ENCODE measurements at places on chromosomes 2 and 18.

GRCh38 chr18:58787536-58788149 lies 77.0 kb upstream of the ZNF532 start:
- DNase-seq: no peak

DNA sequence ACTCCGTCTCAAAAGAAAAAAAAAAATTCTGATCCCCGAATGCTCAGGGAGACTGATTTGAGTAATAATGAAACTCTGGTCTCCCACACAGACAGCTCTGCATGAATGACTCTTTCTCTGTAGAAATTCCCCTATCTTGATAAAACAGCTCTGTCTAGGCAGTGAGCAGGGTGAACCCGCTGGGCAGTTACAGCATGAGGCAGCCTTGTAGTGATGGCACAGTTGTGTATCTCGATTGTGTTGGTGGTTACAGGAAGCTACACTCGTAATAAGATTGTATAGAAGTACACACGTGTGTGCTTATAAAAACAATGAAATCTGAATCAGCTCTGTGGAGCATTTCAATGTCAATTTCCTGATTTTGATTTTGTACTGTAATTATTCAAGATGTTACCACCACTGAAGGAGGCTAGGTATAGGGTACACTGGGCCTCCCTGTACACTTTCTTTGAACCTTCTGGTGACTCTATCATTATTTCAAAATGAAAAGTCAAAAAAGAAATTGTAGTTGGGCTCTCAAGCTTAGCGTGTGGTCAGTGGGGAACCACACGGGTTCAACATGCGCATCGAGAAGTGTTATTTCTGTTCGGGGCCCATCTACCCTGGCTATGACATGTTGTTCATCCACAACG lies 34.9 kb upstream of the ATP8B1 start:
- DNase-seq: no peak

- DNase-seq: no peak
Observed at GRCh38 chr18:44732599-44732998, 51.9 kb downstream of the SETBP1 start.

DNA sequence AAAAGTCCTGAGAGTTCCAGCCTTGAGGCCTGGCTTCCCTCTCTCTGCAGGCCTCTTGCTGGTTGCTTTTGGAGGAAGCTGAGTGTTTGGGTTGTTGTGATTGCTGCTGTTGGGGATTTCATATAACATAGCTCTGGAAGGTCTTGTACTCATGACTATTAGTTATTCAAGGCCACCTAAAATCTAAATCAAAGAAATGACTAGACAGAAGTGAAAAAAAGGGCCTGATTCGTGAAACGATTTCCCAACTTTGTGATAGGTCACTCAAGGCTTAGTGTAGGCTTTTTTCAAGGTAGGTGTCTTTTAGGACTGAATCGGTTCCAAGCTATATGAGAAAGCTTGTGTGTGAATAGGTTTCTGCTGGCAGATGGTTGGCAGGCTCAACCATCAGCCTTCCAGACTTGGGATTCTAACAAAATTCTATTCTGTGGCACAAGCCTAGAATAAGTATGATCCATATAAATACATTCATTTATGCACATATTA lies 164.4 kb downstream of the FMNL2 start:
- no peak for DNase-seq

GRCh38 chr2:53347269-53347668 lies 420.3 kb upstream of the CHAC2 start:
- no peak for DNase-seq

DNA sequence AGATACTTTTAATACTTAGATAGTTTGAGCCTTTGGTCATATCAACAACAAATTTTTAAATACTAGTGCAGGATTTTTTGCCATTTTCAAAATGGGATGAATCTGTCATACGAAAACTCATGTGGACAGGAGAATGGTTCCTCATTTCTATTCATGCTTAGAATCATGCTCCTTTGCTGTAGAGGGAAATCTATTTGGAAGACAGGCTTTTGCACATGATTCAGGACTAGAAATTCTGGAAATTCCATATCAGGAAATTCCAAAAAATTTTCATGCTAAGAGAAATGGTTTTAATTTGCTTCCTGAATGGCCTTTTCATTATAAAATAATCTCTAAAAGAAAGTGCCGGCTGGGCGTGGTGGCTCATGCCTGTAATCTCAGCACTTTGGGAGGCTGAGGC lies 39.3 kb downstream of the MOGAT1 start:
- DNase-seq: no peak

- no peak for DNase-seq
Observed at GRCh38 chr2:205708231-205708631, 25.9 kb downstream of the NRP2 start.

DNA sequence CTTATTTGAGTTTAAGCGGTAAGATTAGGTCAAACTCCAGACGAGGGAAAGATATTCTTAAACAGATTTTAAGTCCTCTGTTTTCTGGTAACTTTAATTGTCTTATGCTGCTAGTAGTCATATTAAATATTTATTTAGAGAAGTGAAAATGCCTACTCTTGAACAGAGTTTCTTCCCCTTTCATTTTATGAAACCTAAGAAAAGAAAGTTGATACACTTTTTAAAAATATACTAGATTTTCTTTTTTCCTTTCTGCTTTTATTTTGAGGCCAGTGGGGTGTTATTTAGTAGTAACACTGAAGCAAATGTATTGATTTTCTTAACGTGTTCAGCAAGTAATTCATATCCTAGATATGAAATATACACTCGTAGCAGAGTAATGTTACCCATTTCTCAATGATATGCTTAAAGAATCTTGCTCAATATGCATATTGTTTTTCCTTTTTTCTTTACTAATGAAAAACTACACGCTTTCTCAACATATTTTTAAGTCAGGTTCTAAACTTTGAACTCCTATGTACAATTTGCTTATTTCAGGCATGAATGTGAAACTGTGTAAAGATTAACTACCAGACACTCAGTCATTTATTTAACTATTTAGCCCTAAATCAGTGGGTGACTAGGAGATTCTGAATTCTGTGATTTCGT lies 691 bp downstream of the KYNU start:
- DNase-seq: no peak

DNA sequence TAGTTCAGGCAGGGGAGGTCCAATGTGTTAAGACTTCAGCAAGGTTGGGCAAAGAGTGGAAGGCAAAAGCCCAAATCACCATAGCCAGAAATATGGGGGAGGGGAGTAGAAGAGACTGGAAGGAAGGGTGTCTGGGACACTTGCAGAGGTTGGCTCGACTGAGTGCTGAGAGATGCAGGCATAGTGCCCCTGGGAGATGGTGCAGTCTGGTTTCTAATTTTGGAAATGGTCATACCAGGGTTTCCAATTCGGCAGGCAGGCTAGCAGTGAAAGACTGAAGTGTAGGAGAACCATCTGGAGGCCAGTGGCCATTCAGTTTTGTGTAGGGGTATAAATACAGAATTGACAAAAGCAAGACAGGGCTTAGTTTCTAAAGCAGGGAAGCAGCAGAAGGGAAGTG lies 6.2 kb upstream of the SPOPL start:
- DNase-seq: no peak

- no peak for DNase-seq
Observed at GRCh38 chr2:43092520-43093179, 133.8 kb downstream of the ZFP36L2 start.

DNA sequence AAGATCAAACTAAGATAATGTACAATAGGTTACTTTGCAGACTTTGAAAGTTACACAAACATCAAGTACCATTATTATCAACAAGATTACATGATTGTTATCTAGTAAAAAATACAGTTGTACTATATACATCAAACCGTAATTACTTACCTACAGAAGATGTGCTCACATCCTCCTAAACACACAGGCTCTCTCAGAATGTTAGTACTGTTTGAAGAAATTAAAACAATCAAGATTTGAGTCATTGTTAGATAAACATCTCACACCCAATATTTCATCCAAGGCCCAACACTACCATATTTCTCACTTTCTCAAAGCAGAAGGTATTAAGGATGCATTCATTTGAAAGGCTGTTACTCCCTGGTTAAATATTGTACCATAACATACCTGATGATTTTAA lies 12.6 kb downstream of the BARD1 start:
- no peak for DNase-seq

DNA sequence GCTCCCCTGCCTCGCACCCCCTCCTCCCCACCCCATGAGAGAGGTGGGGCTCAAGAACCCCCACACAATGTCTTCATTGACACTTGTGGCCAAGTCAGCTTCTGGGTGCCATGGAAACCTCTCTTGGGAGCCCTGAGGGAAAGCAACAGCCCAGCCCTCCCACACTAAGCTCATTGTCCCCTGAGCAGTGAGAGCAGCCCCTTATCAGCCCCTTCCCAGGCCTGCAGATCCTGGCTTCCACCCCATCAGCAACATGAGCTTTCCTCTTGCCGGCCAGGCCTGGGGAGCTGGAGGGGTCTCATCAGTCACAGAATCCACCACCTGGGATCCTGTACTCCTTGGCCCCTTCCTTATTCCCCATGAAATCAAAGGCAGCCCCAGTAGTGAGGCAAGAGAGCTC lies 107.8 kb upstream of the ST3GAL5 start:
- DNase-seq: no peak

- no peak for DNase-seq
Observed at GRCh38 chr2:118921646-118922045, 20.3 kb upstream of the MARCO start.

- DNase-seq: no peak
Observed at GRCh38 chr2:61138859-61139258, 23.1 kb upstream of the C2orf74 start.

GRCh38 chr2:118989481-118989880 lies 47.5 kb downstream of the MARCO start:
- DNase-seq: no peak

GRCh38 chr2:69483696-69484095 lies 46.5 kb upstream of the NFU1 start:
- no peak for DNase-seq

DNA sequence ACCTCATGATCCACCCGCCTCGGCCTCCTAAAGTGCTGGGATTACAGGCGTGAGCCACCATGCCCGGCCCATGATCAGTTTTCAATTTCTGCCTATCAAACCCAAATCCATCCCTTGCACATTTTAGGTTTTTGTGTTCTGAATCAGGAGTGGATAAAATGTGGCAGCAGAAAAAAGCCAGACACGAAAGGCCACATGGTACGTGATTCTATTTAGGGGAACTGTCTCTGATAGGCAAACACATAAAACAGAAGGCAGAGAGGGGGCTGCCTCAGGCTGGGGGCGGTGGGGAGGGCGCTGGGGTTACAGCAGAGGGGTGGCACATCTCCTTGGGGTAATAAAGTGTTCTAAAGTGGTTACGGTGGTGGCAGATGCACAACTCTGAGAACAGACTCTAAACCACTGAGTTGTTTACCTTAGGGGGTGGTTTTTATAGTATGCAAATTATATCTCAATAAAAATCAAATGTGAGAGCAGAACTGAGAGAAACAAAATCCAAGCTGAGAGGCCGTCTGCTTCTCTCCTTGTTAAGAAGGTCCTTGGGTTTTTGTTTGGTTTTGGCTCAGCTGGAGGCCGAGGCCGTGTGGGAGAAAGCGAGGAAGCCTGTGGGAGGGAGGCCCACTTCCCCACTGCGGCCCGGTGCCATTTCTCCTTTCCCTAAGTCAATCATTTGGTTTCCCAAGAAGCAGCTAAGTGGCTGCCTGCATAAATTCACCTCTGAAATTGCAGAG lies 78.0 kb downstream of the SOWAHC start:
- DNase-seq: no peak

DNA sequence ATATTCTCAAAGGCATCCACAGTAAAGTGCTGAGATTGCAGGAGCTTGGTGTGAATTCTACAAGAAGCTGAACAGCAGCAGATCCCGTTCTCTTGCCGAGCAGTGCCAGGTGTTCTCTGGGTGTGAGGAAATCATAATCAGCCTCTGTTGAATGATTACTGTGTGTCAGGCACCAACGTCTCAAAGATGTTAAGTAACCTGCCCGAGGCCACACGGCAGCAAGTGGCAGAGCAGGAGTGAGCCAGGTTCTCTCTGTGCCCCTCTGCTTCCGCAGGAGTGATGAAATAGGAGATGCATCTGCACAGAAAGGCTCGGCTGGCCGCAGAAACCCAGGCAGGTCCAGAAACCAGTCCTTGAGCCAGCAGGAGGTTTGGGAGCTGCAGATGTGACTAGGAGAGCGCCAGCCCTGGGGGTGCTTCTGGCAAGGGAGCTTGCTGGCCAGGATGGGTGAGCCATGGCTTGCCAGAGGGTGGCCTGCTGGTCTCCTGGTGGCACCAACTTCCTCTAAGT lies 68.4 kb downstream of the COPS7B start:
- no peak for DNase-seq

DNA sequence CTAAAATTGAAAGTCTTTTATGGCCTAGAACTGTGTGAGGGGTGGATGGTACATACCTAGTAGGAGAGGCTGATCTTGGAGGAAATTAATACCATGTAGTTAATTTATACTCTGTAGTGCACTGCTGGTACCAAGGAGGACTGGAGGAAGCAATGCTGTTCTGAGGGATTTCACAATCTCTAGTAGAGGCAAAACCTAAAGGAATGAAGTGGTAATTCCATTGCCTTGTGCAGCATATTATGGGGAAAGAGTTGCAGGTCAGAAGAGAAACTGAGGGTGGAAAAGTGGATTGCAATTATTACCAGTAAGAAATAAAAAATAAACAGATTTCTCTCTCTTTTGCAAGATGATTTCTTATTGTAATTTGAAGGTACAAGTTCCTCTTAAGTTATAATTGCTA lies 2.2 kb downstream of the ABI2 start:
- DNase-seq: no peak

- no peak for DNase-seq
Observed at GRCh38 chr18:37712776-37713175, 147.2 kb upstream of the CELF4 start.

DNA sequence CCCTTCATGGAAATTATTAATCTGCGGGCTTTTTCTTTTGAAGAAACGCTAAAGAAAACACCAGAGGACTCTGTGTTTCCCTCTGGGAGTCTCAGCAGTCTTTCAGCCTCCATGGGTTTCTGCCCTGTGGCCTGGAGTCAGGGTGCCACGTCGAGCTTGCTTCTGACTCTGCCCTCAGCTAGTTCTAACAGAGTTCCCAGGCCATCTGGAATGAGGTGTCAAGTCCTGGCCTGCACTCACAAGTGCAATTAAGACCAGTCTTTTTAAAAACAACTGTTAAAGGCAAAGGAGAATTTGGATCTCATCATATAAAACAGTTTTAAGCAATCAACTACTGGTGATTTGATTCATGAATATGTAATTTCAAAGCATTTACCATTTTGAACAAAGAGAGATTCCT lies 157.3 kb downstream of the RHBDD1 start:
- DNase-seq: no peak

GRCh38 chr2:138818556-138818955 lies 38.4 kb upstream of the NXPH2 start:
- no peak for DNase-seq

DNA sequence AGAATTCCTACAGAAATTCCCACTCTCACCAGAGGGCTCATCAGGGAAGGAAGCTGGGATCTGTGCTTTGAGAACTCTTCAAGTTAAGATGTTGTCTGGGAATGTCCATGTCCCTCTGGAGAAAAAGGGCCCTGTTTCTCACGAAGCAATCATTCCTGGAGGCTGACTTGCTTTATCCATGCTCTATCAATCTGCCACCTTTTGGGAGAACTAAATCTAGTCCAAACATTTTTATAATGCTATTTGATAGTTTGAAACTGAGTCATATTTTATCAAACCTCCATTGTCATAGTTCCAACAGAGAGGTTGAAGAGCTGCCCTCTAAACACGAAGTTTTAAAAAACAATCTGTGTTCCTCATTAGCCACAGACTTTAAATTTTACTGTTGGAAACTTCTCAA lies 219.2 kb downstream of the MTX2 start:
- no peak for DNase-seq

Data from CD4-positive, alpha-beta memory T cell (primary cell).